ENCODE measurements at places on chromosomes 11 and 22.
A peak's percentile ranks its signal among the peaks of the same experiment; 100 is the strongest.

DNA sequence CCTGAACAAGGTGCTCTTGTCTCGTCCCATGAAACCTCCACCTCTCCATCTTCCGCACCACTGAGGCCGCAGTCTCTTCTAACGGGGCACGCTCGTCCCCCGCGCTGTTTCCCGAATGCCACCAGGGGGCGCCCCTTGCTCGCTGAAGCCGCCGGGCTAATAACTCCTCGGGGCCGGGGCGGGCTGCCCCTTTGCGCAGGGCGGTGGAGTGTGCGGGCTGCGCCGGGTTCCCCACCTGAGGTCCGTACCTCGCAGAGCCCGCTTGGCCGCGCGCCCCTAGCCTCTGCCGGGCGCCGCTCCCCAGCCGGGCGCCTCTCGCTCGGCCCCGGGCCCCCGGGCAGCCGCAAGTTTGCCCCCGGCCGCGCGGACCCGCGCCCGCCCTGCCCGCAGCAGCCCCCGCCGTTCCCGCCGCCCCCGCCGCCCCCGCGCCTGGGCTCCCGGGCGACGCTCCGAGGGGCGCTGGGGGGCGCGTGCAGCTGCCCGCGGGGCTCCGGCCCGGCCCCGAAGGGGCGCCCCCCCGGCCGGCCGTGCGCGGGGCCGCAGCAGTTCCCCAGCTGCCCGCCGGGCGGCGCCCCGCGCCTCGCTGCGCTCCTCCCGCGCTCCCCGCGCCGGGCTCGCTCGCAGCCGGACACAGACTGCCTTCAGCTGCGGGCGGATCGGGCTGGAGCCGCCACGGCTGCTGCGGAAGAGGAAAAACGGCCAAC, at the start of gene GRIK4:
TSS of gene GRIK4 (plus strand) at position 633 of the 704 bp plus-strand sequence. CDS start 148,571 bp downstream, outside the sequence.
- peak; percentile 73 for DNase-seq

GRCh38 chr22:45918459-45919370, 58.2 kb downstream of the WNT7B start:
- DNase-seq, result no peak

GRCh38 chr11:60912223-60912850, 1.6 kb upstream of the TMEM109 start:
- no peak for DNase-seq

- no peak for DNase-seq
Observed at GRCh38 chr11:73204711-73205121, 13.4 kb upstream of the P2RY2 start.

DNA sequence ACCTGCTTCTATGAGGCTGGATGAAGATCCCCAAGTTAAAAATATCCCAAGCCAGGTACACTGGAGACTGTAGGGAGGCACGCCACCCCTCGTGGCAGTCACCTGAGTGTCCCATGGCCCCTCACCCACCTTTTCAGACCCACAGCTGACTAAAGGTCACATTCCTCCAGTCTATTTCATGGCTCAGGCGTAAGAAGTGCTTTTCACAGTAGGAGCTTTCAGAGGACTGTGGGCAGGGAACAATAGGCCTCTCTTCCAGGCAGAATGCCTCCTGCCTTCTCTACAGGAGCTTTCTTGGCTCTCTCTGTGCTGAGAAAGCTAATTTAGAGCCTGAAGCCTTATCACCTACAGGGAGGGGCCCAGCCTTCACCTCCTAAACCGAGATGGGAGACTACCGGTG, 73.8 kb downstream of the C11orf58 start:
- DNase-seq, result no peak

GRCh38 chr11:35598254-35599125, 19.8 kb upstream of the FJX1 start:
- DNase-seq, result no peak

DNA sequence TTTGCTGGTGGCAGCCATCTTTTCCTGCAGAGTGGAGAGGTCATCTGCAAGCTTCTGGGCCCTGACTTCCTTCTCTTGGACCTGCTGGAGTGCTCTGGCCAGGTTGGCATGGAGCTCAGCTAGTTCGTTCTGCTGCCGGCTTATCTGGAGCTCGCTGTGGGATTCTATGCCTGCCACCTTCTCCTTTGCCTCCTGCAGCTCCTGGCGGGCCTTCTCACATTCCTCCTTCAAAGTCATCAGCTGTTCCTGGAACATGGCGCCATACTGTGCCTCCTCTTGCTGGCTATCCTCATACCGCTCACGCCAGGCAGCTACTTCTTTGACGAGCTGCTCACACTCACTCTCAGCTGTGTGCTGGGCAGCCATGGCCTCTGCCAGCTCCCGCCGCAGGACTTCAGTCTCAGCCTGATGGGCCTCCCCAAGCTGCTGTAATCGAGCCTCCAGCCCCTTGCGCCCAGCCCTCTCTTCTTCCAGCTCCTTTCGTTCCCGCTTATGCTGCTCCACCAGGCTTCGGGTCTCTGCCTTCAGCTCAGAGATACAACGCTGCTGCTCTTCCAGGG, 16.1 kb downstream of the IL18BP start:
- DNase-seq, result no peak

GRCh38 chr11:114061681-114062049, 2.2 kb downstream of the ZBTB16 start:
- DNase-seq, result no peak

DNA sequence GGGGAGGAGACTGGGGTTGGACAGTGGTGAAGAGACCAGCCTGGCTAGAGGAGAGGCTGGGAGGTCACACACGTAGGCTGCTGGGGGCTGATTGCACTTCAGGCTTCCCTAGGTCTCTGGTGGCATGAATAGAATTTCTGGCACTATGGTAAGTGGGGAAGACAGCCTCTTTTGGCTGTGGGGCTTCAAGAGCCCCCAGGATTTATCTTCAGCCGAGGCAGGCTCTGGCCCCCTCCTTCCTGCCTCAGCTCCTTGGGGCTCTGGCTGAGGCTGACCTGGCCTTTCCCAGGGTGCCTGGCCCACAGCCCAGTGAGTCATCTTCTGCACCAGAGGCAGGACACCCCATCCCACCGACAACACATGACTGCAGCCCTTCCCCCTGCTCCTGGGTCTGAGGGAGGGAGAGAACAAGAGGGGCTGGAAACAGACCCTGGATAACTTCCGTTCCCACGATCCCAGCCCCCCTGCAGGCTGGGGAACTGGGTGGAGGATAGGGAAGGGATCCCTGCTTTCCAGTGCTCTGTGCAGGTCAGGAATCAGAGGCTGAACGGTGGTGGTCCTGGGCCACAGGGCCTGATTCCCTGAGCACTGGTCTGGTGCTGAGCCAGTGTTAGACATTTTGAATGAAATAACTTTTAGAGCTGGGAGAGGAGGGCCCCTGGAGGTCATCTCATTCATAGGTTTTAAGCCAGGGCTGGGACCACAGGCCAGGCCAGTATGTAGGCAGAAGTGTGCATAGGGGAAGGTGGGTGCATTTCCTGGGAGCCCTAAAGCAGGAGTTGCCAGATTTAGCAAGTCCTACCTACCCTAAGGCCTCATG, 26.5 kb downstream of the ARHGEF17 start:
- no peak for DNase-seq

DNA sequence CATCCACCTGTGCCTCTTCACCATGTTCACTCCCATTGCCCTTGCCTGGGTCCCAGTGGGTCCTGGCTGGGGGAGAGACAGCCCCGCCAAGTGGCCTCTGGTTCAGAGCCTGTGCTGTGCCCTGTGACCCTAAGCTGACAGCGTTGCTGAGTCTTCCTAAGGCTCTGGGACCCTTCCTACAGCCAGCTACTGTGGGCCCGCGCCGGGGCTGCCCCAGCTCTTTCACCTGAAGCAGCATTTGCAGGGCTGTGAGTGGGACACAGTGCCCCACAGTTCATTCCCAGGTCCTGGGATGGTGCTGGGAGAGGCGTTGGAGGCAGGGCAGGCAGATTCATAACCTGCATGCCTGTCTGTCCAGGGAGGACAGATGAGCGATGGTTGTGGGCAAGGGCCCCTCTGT, 10.7 kb downstream of the TPCN2 start:
- DNase-seq, result no peak

- no peak for DNase-seq
Observed at GRCh38 chr11:115067471-115067870, 389.1 kb downstream of the NXPE2 start.

- DNase-seq, result no peak
Observed at GRCh38 chr11:112540261-112540660, 279.6 kb upstream of the PLET1 start.

- no peak for DNase-seq
Observed at GRCh38 chr11:11251394-11251970, 101.6 kb downstream of the CSNK2A3 start.

GRCh38 chr11:83033371-83033770, 38.3 kb downstream of the RAB30 start:
- DNase-seq, result no peak

DNA sequence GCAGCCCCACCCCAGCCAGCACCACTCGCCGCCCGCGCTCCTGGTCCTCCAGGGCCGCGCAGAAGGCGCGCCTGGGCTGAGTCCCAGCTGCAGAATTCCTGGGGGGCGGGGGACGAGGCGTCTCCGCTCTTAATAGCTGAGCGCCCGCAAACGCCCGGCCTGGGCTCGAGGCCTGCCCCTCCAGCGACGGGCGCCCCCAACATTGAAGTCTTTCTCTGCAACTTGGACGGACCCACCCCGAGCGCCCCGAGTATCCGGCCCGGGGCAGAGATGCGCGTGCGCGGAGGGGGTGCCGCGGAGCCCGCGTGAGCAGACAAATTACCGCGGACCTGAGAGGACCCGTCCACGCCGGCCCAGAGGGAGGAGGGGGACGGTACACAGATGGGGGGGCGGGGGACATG, 6.7 kb upstream of the SYT7 start:
- no peak for DNase-seq

GRCh38 chr11:93887111-93887510, 36.7 kb upstream of the VSTM5 start:
- DNase-seq, result no peak

- no peak for DNase-seq
Observed at GRCh38 chr22:48618326-48618725, 1209.3 kb downstream of the BRD1 start.

DNA sequence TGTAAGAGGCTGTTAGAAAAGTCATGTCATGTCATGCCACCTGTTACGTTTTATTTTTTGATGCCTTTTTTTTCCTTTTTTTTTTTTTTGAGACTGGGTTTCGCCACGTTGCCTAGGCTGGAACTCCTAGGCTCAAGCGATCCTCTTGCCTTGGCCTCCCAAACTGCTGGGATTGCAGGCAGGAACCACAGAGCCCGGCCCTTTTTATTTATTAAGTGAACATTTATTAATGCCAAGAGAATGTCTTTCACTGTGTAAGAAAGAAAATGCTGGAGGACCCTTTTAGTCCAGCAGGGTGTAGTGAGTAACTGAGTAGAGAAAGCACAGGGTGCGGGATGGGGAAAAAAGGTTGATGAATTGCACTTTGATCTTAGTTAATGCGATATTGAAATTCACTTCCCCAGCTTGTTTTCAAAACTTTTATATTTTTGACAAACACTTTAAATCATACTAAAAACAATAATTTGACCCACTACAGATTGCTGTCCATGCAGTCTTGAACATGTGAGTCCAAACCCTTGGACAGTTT, 2.3 kb upstream of the XBP1 start:
- DNase-seq, result no peak

- no peak for DNase-seq
Observed at GRCh38 chr11:5293028-5293427, 8.7 kb downstream of the OR51B4 start.

DNA sequence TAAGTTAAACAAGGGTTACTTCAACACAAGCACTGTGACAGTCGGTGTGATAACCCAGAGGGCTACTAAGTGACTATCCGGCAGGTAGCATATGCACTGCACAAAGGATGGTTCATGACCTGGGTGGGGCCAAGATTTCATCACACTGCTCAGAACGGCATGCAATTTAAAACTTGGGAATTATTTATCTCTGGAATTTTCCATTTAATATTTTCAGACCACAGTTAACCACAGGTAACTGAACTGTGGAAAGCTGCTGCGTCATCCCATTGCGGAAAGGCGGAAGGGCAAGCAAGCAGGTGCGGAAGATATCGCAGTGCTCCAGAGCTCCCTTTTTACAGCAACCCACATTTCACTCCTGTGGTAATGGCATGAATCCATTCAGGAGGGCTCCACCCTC, 540.8 kb downstream of the INSC start:
- no peak for DNase-seq

DNA sequence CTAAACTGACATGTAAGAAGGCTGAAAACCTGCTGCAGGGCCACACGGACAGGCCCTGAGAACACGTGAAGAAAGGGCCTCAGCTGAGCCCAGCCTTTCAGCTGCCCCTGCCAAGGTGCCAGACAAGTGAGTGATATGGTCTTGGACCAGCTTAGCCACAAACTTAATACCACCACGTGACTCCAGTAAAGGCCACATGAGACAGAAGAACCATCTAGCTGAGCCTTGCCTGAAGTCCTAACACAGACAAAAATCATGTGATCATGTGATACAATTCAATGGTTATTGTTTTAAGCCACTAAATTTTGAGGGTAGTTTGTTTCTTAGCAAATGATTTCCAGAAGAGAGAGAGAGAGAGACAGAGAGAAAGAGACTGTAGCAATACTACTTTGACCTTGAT, 66.9 kb upstream of the ARHGAP20 start:
- DNase-seq, result no peak

DNA sequence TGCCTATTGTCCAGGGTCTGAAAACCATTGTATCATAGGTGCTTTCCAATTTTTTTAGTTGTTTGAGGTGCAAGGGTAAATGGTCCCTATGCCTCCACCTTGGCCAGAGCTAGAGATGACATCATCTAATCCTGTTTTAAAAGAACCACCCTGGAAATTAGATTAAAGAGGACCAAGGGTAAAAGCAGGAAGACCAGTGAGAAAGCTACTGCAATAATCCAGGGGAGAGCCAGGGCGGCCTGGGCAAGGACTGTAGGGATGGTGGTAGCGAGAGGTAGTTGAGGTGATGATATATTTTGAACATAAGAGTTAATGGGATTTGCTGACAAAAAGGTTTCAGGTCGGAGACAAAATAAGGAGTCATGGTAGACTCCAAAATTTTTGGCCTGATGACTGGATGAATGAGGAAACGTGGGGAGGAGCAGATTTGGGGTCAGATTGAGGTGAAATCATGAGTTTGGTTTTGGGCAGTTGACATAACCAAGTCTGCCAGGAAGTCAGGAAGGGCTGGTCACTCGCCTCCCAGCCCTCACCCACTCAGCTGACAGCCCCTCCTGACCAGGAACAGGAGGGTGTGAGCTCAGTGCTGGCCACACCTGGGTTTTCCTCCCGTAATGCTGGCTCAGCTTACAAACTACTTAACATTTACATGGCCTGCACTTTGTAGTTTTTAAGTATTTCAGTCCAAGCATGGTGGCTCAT, 23.0 kb downstream of the SCN4B start:
- DNase-seq, result no peak

GRCh38 chr11:76649851-76650372, 20.6 kb downstream of the LRRC32 start:
- no peak for DNase-seq

DNA sequence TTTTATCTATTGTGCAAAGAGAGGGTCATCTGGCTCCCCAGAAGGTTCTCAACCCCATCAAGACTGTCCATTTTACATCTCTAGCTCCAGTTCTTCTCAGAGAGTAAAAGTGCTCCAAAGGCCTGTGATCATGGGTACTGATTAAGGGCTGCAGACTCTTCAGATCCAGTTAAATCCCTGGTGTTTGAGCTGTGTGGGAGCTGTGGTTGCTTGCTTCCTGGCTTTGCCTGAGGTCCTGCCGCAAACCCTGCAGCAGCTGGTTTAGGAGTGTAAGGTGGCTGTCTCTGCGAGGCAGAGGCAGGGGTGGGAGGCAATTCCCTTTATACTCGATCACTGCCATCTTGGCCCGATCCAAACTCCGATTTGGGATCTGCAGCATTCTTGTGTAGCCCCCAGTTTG, 1.2 kb downstream of the MRPL17 start:
- DNase-seq, result no peak

- no peak for DNase-seq
Observed at GRCh38 chr11:116162086-116162885, 610.5 kb downstream of the BUD13 start.
